ENCODE measurements at places on chromosomes 1 and 21.

- DNase-seq = no peak
These were observed 5.0 kb downstream of the TMEM125 start for GRCh38 chr1:43274804-43275180.

DNA sequence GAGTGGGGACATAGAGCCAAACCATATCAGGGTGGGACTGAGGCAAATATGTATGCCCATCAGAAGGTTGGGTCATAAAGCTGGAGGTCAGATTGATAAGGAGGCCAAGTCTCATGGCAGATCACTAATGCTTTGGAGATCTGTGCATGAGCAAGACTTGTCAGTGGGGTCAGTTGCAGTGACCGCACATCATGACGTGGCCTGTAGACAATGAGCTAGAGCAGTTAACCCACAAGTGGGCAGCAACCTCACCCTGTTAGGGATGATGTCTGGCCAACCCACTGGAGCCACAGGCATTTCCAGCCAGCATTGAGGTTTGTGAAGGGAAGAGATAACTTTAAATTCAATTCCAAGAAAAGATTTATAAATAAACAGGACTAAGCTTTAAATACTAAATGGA is 66.7 kb downstream of the XCL1 start:
- DNase-seq = no peak

- no peak for DNase-seq
These were observed 126.8 kb upstream of the TNR start for GRCh38 chr1:175870217-175870616.

DNA sequence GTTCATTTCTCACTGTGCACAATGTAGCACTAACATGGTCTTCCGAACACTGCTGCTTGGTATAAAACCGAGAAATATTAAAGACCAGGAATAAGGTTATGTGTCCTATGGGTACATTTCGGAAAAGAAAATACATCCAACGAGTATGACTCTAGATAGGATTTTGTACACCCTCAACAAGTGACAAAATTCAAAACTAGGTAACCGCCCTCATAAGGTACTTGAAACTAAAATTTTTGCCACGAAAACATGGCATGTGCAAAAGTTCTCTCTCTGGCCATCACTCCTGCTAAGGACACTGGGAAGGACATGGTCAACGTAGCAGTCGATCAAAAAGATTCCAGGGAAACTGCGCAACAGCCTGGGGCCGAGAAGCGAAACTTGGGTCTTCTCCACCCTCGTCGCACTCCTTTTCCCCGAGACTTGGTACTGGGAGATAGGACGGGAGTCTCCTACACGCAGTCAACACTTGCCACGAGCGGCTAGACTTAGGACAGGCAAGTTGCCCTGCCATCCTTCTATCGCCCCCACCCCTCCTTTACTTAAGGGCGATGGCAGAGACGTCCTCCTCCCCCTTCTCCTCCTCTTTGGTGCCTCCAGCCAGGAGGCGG is 338 bp upstream of the TOR1AIP1 start:
- no peak for DNase-seq

- no peak for DNase-seq
These were observed 93.5 kb downstream of the C1orf94 start for GRCh38 chr1:34270181-34270580.

DNA sequence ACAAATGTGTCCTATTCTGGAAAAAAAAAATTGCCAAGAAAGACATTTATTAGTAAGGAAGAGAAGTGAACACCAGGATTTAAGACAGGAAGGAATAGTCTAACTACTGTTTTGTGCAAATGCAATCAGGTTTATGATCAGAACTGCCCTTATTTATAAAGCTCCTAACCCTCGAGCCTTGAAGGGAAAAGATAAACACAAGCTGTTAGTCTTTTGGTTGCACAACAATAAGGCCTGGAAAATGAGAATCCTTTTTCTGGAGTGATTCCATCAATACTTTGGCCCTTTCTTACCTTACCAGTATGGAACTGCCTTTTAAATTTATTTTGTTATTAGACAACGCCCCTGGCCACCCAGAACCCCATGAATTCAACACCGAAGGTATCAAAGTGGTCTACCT is 52.9 kb downstream of the SNRPE start:
- no peak for DNase-seq

DNA sequence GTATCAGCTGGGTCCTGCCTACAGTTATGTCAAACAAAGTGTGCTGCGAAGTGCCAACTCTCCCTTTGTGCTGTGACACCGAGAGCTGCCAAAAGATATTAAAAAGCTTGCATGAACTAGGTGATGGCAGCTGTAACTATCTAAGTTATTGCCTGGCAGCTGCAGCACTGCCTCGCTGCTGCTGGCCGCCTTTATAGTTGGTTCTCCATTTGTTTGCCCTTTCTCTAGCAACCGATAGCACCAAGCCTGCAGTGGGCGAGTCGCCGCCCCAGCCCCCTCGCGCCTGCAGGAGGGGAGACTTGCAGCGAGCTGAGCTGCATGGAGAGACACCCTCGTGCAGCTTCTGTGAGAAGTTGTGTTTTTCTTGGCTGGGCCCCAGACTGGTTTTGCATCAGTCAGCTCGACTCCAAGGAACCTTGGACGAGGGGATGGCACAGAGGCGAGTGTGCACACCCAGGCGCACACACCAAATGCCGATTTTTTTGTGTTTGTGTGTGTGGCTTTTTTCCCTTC is 330.6 kb downstream of the RPS6KC1 start:
- DNase-seq = no peak

DNA sequence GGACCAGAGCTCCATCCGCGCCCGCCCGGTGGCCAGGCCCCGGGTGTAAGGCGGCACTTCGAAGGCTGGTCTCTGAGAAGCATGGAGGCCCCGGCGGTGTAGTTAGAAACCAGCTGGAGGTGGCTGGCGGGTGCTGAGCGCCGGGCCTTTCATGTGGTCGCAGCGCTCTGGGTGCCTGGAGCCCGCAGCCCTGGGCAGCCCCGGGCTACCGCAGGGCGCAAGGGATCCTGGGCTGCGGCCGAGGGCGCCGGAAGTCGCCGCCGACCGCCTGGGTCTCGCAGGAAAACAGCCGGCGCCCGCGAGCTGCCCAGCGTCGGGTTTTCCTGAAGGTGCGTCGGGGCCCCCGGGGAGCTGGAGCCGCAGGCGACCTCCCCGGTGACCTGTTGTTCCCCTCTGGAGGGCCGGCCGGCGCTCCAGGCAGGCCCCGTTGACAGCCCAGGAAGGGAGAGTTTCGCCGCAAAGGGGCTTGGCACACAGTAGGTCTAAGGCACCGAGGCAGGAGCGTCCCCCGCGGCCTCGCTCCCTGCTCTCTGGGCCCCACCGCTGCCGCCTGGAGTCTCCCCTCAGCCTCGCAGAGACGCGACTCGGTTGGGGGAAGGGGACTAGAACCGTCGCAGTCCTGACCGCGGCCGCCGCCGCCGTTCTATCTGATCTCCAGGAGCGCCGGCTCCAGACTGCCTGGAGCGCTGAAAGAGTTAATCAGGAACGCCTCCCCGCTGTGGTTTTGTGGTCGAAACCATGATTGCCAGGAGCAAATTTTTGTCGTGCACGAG is 2.7 kb downstream of the GRHL3 start:
- peak; percentile 49 for DNase-seq

GRCh38 chr1:48127735-48128685 is 94.5 kb upstream of the SLC5A9 start:
- no peak for DNase-seq

- no peak for DNase-seq
These were observed 36.9 kb upstream of the CTBS start for GRCh38 chr1:84611091-84611490.

GRCh38 chr1:22739648-22740385 is 29.2 kb downstream of the EPHB2 start:
- no peak for DNase-seq

GRCh38 chr1:204350857-204351573 is 8.7 kb downstream of the PLEKHA6 start:
- DNase-seq = no peak

DNA sequence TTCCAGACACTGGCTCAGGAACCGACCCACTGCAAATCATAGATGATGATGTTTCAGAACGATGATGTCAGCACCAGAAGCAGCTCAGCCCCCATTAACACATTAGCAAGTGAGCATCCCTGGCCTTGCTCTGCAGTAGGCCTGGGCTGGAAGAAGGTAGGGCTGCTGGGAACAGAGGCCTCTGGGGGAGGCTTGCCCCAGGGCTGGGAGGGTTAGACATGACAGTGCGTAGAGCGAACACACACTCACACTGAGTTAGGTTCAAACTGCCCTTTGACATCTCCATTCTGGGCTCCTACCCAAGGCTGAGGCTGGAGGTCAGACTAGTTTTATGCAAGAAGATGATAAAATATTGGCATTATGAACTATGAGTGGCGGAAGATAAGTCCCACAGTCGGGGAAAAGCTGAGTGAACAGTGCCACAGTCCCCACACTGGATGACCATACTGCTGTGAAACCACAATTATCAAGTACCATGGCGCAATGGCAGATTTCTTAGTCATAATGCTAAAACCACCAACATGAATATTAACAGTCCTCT is 91.1 kb downstream of the DMRTB1 start:
- DNase-seq = no peak

DNA sequence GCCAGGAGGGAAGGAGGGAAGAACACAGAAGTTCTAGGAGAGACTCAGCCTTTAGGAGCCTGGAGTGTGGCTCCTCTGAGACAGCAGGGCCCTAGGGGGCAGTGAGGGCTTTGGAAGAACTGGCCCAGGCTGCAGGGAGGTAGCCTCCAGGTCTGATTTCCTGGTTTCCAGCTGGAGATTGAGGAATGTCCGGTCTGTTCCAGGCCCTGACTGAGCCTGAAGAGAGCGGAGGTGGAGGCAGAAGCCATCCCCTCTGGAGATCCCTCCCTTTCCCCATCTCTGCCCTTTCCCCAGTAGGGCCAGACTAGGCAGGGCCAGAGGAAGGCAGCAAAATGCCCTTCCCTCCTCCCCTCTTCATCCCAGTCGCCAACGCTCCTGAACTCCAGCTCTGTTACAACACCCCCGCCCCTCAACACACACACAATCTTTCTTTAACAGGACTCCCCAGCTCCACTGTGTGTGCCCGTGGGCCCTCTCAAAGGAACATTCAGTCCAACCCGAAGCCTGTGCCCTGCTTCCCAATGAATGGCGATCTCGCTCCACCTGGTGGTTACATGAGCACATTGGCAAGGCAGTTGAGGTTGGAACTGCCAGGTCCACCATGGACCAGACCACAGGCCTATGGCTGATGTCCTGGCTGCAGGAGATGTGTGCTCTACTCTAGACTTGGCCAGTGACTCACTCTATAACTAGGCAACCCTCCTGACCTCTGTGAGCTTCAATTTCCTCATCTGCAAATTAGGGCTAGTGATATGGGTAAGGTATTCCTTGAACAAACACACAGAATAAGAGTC is 32.0 kb downstream of the MAP7D1 start:
- DNase-seq = peak; percentile 74

- DNase-seq = no peak
These were observed 14.9 kb upstream of the PAQR7 start for GRCh38 chr1:25890239-25891034.

Measured in T follicular helper cell (primary cell).